RWPE2 (cell line): ENCODE measurements at places on chromosomes 3 and 15.

DNA sequence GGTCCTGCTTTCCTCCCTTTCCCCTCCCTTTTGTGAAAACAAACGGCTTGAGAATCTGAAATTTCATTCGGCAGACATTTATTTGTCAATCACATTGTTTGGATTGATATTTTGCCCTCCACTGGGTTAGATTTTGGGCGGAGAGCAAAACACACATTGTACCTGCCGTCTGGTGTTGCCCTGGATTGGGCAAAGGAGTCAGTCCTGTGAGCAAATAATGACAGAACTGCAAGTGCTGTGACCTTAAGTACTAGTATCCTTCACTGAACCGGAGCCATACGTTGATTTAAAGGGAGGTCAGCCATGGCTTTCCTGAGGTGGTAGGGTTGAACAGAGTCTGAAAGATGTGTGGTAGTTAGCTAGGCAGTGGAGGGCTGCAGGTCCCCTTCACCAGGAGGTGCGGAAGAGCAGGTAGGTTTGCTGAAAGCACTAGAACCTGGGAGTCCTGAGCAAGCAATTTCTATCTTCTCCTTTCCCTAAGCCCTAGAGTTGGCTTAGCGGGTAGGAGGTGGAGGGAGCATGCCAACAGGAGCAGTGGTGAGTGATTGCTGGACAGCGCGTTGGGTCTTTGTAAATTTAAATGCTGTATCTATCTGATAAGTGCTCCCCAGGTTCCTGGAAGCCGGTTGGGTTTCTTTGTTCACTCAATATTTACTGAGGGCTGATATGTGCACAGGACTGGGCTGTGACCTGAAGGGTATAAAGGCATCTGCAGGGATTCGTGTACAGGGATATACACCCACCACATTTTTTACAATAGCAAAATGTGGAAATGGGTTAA is 2.0 kb downstream of the PDIA5 start:
- H3K27ac ChIP-seq: peak overlapping the region; percentile 63

- peak overlapping the region; percentile 22 for H3K4me3 ChIP-seq
- peak overlapping the region; percentile 1 for H3K27ac ChIP-seq
- no peaks in the 10 kb centered on the region for H3K36me3 ChIP-seq
Measured at GRCh38 chr3:69445024-69445423, 59.1 kb upstream of the FRMD4B start.

DNA sequence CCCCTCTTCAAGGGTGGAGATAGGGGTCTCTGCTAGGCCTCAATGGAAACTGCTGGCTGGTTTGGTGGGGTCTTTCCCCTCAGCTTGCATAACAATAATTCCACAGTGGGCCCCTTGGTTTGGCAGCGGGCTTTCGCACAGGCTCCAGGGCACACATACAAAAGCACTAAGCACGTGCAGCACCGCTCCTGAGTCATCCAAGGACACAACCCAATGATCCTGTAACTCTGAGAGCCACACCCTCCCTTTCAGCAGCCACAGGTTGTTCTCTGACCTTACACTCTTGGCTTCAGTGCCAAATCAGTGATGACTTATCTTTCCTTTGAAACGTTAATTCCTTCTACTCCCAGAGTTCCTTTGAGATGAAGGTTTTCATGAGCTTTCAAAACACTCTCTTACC is 41.7 kb downstream of the DAPK2 start:
- H3K4me3 ChIP-seq: no peak overlapping the region
- H3K4me1 ChIP-seq: peaks cover 32% of the 10 kb centered on the region
- DNase-seq: peak; percentile 97
- no peaks in the 10 kb centered on the region for H3K27me3 ChIP-seq
- no peaks in the 10 kb centered on the region for H3K36me3 ChIP-seq
- H3K27ac ChIP-seq: peak overlapping the region; percentile 23

- peaks cover 25% of the 10 kb centered on the region for H3K36me3 ChIP-seq
- no peaks in the 10 kb centered on the region for H3K27me3 ChIP-seq
- peak overlapping the region; percentile 29 for H3K27ac ChIP-seq
- H3K4me1 ChIP-seq: no peaks in the 10 kb centered on the region
- no peak overlapping the region for H3K4me3 ChIP-seq
Measured at GRCh38 chr15:74663303-74664027, 32.4 kb downstream of the EDC3 start.

DNA sequence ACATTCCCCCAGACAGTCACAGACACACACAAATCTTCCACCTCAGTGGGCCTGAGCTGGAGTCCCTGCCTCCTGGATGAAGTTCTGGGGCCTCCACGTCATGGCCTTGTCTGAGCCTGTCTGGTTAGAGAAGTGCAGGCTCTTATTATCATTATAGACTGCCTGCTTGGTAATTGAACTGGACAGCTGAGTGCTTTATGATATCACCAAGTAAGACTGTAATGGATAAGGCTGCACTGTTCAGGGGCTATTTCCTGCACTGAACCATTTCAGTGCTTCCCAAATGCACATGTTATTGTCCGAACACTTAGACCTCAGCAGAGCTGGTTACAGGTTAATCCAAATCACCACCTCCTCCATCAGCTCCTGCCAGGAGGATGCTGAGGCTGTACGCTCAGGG is 8.7 kb upstream of the ST6GAL1 start:
- H3K27me3 ChIP-seq: no peaks in the 10 kb centered on the region
- no peak overlapping the region for H3K4me3 ChIP-seq
- no peak overlapping the region for H3K27ac ChIP-seq
- peaks cover 12% of the 10 kb centered on the region for H3K4me1 ChIP-seq
- H3K36me3 ChIP-seq: no peaks in the 10 kb centered on the region
- no peak for DNase-seq

GRCh38 chr3:133271539-133271938 is 128.3 kb upstream of the BFSP2 start:
- DNase-seq: no peak
- no peak overlapping the region for H3K4me3 ChIP-seq
- H3K36me3 ChIP-seq: no peaks in the 10 kb centered on the region
- no peaks in the 10 kb centered on the region for H3K4me1 ChIP-seq
- H3K27ac ChIP-seq: no peak overlapping the region

GRCh38 chr3:97810779-97811390 is 10.9 kb upstream of the CRYBG3 start:
- peak overlapping the region; percentile 12 for H3K27ac ChIP-seq
- H3K4me3 ChIP-seq: no peak overlapping the region
- no peak for DNase-seq
- no peaks in the 10 kb centered on the region for H3K27me3 ChIP-seq

- H3K4me3 ChIP-seq: no peak overlapping the region
- H3K27me3 ChIP-seq: no peaks in the 10 kb centered on the region
- no peaks in the 10 kb centered on the region for H3K36me3 ChIP-seq
- DNase-seq: no peak
Measured at GRCh38 chr3:186413615-186414415, 51.8 kb upstream of the DGKG start.

DNA sequence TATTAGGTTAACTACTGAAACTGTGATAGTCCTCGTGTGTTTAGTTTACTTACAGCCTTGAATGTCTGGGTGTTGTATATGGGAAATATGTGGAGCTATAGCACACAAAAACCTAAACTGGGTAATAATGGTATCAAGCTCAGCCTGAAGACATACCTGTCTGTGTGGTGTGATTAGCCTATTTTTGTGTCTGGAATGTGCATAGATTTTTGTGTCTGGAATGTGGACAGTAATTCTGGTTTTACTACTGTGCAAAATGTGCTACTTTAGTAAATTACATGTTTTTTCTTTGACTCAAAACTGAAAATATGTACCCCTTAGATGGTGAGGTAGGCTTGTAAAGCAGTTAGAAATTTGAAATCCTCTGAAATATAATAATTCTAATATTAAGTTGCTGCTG is 43.5 kb downstream of the CHD2 start:
- H3K27ac ChIP-seq: no peak overlapping the region
- H3K36me3 ChIP-seq: peaks cover 97% of the 10 kb centered on the region
- DNase-seq: no peak
- no peaks in the 10 kb centered on the region for H3K27me3 ChIP-seq
- H3K4me3 ChIP-seq: no peak overlapping the region

DNA sequence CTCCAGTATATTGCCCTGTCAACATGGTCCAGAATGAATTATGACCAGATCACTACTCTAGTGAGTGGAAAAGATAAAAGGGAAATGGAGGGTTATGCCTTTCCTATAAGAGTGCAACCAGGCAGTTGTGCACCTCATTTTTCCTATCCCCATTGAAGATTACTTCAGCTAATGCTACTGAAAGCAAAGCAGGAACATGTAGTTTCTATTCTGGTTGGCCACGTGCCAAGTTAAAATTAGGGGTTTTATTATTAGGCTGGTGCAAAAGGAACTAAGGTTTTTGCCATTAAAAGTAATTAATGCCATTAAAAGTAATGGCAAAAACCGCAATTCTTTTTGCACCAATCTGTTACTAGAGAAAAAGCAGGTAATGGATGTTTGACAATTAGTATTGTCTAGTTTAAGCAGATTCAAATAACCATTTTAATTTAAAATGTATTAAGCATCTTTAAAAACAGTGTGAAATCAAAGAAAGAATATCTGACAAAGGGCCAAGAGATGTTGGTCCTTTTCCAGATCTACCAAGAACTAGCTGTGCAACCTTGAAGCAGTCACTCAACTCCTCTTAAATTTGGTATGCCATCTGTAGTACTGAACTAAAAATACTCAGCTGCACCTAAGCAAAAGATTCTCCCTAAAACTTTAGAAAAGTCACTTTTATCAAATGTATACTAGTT is 567.5 kb upstream of the CCDC54 start:
- peaks cover 2% of the 10 kb centered on the region for H3K4me1 ChIP-seq
- no peak overlapping the region for H3K4me3 ChIP-seq
- no peak for DNase-seq
- no peaks in the 10 kb centered on the region for H3K27me3 ChIP-seq
- no peak overlapping the region for H3K27ac ChIP-seq

DNA sequence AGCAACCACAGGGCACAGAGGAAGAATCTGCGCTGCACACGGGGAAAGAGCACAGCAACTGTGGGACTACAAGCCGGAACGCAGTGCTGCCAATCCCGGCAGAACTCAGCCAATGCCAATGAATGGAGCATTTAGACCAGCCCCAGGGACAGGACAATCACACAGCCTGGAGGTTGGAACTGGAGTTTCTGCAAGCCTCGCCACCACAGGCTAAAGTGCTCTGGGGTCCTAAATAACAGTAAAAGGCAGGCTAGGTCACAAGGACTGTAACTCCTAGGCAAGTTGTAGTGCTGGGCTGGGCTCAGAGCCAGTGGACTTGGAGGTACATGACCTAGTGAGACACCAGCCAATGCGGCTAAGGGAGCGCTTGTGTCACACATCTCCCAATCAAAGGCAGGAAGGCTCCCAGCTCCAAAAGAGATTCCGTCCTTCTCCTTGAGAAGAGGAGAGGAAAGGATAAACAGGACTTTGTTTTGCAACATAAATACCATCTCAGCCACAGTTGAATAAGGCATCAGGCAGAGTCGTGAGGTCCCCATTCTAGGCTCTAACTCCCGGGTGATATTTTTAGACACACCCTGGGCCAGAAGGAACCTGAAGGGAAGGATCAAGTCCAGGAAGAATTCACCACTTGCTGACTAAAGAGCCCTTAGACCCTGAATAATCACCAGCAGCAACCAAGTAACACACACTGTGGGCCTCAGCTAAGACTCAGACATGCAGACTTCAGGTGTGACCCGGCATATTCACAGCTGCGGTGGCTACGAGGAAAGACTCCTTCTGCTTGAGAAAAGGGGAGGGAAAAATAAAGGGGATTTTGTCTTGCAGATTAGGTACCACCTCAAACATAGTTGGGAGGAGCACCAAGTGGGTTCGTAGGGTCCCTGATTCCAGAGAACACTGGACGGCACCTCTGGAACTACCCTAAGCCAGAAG is 85.5 kb upstream of the XXYLT1 start:
- no peaks in the 10 kb centered on the region for H3K27me3 ChIP-seq
- no peak overlapping the region for H3K27ac ChIP-seq

DNA sequence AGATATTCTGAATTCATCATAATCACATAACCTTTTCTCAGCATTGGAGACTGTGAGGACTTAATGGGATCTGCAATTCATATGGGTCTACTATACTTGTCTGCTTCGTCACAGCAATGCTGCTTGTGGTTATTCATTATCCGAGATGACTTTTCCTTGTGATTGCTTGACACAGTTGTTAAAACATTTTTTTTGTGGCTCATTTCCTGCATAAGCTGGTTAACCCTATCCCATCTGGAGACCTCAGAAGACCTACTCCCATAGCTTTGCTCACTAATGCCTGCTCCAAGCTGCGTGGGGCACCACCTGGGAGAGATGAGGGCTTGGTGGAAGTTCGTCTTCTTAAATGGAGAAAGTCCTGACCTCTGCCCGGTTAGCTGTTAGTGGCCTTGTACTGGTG is 360.8 kb downstream of the CHST2 start:
- H3K27me3 ChIP-seq: no peaks in the 10 kb centered on the region
- H3K4me3 ChIP-seq: no peak overlapping the region
- H3K36me3 ChIP-seq: no peaks in the 10 kb centered on the region
- DNase-seq: no peak
- no peak overlapping the region for H3K27ac ChIP-seq
- H3K4me1 ChIP-seq: no peaks in the 10 kb centered on the region

- peaks cover 69% of the 10 kb centered on the region for H3K27me3 ChIP-seq
- no peak overlapping the region for H3K27ac ChIP-seq
- DNase-seq: no peak
- H3K4me1 ChIP-seq: no peaks in the 10 kb centered on the region
Measured at GRCh38 chr3:68912376-68912775, 20.0 kb downstream of the TAFA4 start.

GRCh38 chr3:141448606-141449220 is 38.1 kb upstream of the RASA2 start:
- H3K4me1 ChIP-seq: no peaks in the 10 kb centered on the region
- no peak overlapping the region for H3K4me3 ChIP-seq
- H3K27me3 ChIP-seq: no peaks in the 10 kb centered on the region
- H3K27ac ChIP-seq: no peak overlapping the region
- no peak for DNase-seq

DNA sequence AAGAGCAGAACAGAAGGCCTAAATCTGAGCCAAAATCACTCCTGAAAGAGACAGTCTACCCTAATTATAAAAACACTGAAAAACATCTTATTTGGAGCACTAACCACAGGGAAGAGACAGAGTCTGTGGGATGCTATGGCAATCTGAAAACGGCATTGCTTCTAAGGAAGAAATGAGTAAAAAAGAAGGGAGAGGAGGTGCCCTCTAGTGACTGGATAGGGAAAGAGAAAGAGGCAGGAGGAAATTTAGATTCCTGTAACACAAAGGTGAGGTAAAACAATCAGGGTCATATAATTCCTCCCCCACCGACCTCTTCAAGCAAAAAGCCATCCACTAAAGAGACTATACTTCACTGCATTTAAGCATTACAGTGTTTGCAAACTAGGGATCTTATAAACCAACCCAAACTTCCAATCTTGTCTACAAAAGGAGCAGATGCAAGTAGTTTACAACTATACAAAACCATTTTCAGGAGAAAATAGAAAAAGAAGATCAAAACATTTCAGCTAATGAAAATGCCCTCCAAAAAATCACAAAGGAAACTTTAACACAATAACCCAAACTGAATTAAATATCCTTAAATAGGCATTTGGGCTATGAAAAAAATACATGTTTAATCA is 32.6 kb downstream of the HACD2 start:
- peaks cover under 1% of the 10 kb centered on the region for H3K4me1 ChIP-seq
- H3K27ac ChIP-seq: no peak overlapping the region
- H3K36me3 ChIP-seq: peaks cover 57% of the 10 kb centered on the region
- no peaks in the 10 kb centered on the region for H3K27me3 ChIP-seq
- no peak overlapping the region for H3K4me3 ChIP-seq
